IPS DF 6.9 (cell line): ENCODE measurements at places on chromosomes 3 and 15.

DNA sequence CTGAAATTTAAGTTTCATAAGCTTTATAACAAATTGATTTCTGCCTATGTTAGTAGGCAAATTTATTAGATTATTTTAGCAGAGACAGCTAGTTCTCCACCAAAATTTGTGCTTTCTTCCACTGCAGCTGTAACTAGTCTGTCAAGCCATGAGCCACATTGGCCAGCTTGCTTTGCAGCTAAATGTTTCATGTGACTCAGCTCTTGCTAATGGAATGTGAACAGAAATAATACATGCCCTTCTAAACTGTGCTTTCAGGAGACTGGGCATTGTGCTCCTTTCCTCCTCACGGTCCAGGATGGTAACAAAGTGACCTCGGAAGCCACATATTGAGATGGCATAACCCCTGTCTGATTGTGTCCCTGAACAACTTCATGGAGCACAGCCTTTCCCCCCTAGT, 51.3 kb upstream of the KPNA4 start:
- no peak for DNase-seq

DNA sequence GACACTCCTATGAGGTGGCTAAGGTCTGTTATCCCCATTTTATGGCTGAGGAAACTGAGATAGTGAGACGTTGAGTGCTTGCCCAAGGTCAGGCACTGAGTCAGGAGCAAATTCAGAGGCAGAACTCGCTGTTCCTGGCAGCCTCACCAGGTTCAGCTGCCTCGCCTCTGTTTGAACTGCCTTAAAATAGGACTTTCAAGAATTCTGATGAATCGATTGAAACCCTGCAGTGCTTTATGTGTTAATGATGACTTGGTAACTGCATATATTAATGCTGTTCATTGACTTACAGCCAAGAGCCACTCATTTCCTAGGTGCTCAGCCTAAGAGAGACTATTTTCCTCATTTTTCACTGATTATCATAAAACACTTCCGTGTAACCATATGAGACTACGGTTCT, 79.5 kb upstream of the BHLHE40 start:
- no peak for DNase-seq

DNA sequence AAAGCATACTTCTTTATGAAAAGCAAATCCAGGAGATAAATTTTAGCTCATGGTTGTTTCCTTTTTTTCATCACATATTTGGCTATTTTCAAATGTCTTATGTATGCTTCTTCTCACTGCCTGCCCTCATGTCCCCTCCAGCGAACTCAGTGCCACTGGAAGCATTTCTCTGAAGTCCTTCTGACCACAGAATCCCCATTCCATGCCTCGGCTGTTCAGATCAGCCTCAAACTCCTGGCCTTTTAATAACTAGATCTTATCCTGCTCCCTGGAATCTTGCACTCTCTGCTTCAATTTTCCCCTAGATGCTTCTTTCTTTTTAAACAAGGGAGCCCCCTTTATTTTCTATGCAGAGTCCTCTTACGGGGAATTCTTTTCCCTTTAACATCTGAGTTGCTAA, 10.1 kb downstream of the ETV5 start:
- no peak for DNase-seq

DNA sequence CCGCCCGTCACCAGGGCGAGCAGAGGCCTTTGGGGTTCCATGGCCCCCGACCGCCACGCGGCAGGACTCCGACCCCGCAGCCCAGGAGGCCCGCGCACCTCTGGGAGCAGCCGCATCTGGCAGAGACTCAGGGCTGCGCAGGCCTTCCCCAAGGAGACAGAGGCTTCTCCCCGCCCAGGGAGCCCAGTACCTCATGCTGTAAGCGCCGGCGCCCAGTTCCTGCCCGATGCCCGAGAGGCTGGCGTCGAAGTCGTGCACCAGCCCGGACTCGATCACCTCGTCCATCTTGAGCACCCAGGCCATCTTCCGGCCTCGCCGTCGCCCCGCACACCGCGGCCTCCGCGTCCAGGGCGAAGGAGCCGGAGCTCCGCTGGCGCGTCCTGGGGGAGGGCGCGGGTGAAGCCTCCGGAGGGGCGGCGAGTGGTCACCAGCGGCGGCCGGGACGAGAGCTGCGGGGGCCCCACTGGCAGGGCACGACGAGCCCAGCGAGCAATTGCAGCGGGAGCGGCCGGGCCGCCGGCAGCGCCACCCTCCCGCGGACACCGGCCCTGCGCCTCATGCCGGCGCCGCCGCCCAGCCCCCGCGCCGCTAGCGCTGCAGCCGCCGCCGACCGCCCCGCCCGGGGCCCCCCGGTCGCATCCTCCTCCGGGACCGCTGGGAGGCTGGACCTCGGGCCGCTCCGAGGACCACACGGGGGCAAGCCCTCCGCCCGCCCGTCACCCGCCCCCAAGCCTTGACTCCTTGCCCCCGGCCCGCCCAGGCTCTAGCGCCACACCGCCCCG, 468 bp downstream of the UBP1 start:
- no peak for DNase-seq

- no peak for DNase-seq
These were observed 50.7 kb downstream of the CLDN11 start for GRCh38 chr3:170469151-170470062.

GRCh38 chr3:51539291-51539941, 897 bp downstream of the RAD54L2 start:
- DNase-seq, result no peak

DNA sequence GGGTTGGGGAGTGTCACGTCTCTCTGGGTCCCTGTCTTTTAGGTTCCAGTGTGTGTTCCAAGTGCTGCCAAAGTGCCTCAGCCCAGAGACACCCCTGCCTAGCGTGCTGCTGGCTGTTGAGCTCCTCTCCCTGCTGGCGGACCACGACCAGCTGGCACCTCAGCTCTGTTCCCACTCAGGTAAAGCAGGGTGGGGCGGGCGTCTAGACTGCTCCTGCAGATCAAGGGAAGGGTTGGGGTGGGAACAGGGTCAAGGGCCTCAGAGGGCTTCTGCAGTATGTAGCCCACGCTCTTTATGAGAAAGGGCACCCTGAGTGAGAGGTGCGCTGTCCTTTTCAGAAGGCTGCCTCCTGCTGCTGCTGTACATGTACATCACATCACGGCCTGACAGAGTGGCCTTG, 17.2 kb downstream of the ATRIP start:
- DNase-seq, result no peak

DNA sequence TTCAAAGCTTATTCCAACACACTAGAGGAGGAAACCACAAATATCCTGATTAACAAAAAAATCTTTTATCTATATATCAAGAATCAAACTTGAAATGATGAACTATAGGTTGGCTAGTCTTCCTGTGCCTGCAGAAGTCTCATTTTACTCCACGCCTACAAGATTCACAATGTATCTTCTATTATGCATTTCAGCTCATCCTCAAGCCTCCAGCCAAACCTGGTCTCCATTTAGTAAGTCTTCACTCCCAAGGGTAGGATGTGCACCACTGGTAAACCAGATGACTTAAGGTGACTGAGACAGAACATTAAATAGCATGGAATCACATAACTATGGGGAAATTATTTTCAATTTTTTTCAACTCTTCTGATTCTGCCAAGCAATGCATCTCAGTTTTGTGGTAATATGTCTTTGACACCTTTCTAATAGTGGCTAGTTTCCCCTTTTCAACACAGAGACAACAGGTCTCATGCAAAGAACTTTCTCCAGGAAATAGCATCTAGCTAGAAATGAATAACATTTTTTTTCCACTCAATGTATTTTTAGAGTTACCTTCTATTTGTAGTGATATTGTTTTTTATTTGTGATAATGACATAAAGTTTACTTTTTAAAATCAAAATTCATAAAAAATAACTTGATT, 166.9 kb downstream of the TNIK start:
- DNase-seq, result no peak

GRCh38 chr3:59046839-59047238, 3.0 kb downstream of the CFAP20DC start:
- no peak for DNase-seq

DNA sequence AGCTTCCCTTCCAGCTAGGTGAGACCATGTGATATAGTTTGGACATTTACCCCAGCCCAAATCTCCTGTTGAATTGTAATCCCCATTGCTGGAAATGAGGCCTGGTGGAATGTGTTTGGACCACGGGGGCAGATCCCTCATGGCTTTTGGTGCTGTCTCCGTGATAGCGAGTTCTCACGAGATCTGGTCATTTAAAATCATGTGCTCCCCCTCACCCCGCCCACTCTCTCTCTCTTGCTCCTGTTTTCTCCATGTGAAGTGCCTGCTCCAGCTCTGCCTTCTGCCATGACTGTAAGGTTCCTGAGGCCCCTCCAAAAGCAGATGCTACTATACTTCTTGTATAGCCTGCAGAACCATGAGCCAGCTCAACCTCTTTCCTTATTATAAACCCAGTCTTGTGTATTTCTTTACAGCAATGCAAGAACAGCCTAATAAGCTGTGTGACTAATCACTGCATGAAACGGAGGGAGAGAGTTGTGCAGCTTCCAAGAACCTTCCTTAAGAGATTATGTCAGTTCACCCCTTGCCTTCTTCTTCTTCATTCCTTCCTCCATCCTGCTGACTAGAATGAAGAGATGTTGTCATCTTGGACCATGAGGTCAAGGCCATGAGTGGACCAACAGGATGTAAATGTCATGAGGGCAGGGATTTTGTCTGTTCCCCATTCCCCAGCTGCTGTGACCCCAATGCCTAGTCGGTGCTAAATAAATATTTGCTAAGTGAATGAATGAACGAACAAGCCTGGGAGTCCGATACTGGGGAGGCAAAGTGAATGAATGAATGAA, 91.0 kb downstream of the CPN2 start:
- DNase-seq, result no peak

DNA sequence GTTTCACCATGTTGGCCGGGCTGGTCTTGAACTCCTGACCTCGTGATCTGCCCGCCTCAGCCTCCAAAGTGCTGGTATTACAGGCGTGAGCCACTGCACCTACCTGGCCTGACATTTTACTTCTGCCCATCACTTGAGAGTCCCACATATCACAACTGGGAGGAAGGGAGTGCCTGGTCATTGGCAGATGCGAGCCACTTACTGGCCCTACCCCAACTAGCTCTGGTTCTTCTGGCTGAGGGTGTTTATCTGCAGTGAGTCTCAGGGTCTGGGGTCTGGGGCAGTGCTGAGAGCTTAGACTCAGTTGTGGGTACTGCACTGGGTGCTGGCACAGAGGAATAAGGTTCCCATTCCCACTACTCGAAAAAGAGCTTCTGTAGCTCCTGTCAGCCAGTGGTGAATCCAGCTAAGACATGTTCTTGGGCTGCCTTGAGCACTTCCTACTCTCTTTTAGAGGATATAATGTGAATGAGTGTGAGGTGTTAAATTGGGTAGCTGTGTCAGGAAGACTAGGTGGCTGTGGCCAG, 30.2 kb downstream of the DAG1 start:
- DNase-seq, result no peak

GRCh38 chr3:193822492-193823212, 229.6 kb downstream of the OPA1 start:
- no peak for DNase-seq

DNA sequence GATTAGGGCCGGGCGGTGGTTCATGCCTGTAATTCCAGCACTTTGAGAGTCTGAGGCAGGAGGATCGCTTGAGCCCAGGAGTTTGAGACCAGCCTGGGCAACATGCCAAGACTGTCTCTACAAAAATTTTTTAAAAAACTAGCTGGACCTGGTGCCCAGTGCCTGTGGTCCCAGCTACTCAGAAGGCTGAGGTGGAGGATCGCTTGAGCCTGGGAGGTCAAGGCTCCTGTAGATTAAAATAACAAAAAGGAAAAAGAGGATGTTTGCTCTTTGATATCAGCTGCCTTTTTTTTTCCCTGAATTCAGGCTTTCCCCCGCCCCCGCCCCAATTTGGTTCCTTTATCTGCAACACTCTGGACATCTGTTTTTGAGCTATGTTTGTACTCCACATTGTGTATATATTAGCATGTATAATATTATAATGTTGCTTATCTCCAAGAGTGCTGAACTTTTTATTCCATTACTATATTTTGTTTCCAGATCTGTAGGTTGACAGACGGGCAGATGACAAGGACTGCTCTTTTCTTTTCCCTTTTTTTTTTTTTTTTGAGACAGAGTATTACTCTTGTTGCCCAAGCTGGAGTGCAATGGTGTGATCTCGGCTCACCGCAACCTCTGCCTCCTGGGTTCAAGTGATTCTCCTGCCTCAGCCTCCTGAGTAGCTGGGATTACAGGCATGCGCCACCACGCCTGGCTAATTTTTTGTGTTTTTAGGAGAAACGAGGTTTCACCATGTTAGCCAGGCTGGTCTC, 4.6 kb downstream of the SNAP23 start:
- no peak for DNase-seq

DNA sequence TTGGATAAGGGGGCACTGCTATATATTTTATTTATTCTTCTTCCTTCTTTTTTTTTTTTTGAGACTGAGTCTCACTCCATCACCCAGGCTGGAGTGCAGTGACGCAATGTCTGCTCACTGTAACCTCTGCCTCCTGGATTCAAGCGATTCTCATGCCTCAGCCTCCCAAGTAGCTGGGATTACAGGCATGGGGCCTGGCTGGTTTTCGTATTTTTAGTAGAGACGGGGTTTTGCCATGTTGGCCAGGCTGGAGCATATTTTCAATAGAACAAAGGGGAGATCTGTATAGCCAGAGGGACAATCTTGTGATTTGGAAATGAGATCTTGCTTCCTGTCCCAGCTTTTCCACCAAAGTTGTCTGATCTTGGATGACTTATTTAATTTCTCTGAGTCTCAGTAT, 133.1 kb upstream of the ABHD17C start:
- DNase-seq, result no peak

DNA sequence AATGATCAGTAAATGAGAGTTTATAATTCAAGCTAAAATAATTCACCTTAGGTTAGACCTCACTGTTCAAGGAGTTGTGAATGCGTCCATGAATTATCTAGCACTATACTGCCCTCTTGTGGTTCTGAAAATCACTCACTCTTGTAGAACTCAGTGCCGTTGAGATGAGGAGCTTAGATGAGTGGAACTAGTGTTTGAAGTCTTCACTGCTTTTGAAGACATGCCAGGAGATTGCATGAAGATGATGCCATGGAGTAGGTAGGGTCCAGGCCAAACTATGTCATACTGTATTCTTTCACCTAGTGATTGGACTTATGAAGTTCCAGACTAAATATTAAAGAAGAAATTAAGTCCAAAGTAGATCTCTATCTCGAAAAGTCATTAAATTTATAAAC, 28.8 kb downstream of the LYSMD4 start:
- DNase-seq, result peak; percentile 70

GRCh38 chr15:48423896-48424475, 92.8 kb downstream of the DUT start:
- no peak for DNase-seq

GRCh38 chr3:25037049-25037547, 391.0 kb upstream of the RARB start:
- no peak for DNase-seq

- no peak for DNase-seq
These were observed 6.1 kb upstream of the ZSCAN2 start for GRCh38 chr15:84594617-84595290.
